ENCODE measurements at places on chromosomes 2 and 18.

DNA sequence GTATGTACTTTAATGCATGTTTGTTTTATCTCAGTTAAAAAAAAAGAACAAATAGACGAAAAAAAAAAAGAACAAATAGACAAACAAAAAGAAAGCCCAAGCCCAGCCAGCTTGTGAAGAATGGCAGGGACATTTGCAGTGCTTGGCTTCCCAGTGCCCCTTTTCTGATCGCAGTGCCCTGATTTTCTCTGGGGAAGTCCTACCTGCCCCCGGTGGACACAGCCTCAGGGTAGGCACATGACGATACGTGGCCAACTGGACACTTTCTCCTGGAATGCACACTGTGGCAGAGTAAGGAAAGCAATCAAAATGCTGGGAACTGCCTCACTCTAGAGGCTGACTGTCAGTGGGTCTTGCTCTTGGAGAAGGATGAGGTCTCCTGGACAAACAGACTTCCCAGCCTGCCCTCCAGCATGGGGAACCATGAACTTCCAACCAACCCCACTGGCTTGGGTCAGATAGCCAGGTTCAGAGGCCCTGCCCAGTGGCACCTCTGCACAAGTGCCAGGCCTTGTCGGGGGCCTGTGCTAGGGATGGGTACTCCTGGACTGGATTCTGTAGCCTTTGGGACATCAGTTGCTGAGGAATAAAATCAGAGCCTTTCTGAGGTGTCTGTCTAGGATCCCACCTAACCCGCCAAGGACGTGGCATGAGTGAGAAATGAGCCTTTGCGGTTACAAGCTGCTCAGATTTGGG lies 76.7 kb downstream of the INHBB start:
- DNase-seq, result no peak

- DNase-seq, result no peak
Observed at GRCh38 chr2:9800975-9801726, 42.1 kb upstream of the TAF1B start.

GRCh38 chr2:133197156-133197555 lies 371.1 kb downstream of the NCKAP5 start:
- DNase-seq, result no peak

DNA sequence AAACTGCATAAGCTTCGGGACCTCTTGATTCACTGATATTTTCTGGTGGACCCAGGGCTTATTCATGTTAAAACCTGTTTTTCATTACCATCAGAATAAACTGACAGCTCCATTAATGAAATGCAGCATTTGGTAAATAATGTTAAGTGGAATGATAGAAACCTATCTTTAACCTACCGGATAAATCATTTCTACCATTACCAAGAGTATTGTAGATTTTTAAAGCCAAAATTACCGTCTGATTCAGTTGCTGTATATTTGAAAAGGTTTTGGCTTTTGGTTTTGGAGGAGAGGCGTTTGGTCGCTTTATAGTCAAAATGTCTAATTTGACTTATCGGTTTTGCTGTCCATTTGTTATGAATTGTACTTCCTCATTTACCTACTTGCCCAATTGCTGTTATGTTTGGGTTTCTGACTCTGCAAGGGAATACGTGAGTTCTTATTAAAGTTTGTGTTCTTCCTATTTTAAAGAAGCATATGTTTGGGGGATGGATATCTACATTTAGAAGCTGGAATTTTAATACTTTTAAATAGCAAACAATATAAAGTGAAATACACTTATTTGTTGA lies 1.0 kb upstream of the CUL3 start:
- DNase-seq, result peak; percentile 17

DNA sequence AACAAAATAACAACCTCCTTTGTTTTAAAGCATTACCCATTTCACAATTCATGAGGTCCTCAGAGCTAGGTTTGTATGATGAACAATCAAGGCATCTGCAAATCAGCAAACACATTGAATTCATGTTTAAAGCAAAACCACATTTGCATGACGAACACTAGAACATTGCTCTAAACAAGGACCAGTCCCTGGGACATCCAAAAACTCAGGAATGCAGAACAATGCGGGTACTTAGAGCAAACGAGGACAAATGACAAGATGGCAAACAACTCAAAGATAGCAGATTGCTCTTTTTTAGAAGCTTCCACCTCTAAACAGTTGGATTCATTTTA lies 45.7 kb upstream of the RALBP1 start:
- no peak for DNase-seq

DNA sequence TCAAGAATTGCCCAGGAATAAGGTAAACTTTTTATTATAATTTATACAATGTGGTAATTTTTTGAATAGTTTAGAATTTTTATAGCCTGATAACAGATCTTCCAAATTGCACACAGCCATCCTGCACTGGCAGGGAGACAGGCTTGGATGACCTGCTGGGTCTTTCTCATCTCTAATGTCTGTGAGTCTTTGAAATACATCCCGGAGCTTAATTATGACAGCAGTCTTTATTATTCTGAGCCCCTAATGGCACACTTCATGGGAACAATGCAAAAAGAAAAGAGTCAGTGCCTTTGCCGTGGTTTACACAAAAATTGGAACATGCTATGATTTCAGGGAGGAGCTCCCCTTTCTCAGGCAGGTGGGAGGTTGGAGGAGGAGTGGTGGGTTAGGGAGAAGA lies 71.0 kb downstream of the TMEM182 start:
- no peak for DNase-seq

GRCh38 chr2:30147196-30147714 lies 448 bp downstream of the YPEL5 start:
- DNase-seq, result no peak

DNA sequence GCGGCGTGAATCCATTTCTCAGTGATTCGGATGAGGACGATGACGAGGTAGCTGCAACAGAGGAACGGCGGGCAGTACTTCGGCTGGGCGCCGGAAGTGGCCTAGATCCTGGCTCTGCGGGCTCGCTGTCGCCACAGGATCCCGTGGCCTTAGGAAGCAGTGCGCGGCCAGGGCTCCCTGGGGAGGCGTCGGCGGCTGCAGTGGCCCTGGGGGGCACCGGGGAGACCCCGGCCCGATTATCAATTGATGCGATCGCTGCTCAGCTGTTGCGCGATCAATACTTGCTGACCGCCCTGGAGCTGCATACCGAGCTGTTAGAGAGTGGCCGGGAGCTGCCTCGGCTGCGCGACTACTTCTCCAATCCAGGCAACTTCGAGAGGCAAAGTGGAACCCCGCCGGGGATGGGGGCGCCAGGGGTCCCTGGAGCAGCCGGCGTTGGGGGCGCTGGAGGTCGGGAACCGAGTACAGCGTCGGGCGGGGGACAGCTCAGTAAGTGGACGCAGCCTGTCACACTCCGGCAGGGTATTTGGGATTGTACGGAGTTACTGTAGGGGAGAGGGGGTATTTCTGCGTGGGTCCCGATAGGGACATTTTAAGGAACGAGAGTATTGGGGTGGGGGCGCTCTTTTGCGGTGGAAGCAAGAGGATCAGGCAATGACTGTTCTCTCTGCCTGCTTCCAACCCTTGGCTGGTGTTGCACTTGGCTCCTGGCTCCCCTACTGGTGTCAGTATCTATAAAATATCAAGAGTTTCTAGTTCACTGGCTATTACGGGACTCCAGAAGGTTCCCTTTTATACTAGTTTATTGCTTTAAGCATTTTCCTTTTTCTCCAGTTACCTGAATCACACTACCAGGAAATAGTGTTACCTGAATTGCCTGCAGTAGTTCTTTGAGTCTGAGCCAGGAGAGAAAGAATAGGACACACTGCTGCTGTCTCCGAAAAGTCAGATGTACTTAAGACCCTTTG lies 772 bp downstream of the RELCH start:
- DNase-seq, result peak; percentile 67

DNA sequence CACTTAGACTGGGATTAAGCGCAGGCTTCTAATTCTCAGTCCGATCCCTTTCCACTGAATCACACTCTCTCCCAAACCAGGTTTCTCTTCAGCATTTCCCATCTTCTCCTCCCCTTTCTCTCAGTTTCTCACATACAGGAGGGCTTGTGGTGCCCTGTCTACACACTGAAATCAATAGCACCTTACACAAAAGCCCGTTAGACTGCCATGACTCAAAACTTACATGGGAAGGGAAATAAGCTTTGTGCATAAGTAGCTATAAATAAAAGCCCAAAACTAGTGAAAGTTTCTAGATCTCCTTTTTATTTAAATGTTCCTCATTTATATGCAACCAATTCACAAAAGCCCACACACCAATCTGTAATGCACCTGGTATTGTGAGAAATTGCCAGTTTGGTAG lies 318.4 kb downstream of the TXNL1 start:
- no peak for DNase-seq

DNA sequence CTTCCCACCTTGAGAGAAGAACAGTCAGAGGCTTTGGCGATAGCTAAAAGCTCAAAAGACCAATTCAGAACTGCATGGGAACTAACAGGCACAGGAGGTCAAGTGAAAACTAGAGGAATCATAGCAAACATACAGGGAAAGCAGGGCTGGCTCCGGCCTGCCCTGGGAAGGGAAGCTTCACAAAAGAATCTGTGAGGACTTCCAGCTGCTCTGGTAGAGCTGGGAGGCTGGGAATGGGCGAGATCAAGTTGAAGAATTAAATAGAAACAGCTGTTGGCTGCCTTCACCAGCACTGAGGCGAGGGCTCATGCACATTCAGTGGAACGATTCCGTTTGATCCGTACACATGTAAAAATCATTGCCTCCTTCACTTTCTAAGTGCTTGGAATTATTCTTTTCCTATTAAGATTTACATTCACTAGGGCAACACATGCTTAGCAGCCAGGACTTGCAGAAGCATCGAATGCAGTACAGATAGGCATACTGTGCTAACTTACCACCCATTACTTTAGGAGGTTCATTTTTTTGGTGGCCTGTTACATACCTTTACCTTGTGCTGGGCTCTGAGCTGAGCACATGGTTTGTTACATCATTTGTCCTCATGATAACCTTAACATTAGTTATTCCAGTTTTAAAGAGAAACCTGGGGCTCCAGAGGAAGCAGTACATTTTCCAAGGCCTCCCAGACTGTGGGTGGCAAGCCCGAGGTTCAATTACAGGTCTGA lies 125.4 kb upstream of the RNF152 start:
- DNase-seq, result no peak

- no peak for DNase-seq
Observed at GRCh38 chr2:178345951-178346350, 105.0 kb downstream of the PRKRA start.

DNA sequence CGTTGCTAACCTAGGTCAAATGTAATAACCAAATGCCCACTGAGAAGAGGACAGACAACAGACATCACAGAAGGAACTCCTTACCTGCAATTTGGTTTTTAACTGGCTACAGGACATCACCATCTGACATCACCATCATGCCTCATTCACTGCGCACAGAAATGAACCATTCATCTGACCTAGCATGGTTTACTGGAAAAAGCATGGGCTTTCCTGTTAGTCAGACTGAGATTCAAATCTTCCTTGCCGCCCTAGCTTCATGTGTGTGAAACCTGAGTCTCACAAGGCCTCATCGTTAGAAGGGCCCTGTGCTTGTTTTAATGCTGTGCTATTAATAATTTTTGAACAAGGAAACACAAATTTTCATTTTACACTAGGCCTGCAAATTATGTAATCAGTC lies 1.1 kb upstream of the HIBCH start:
- DNase-seq, result no peak

- peak; percentile 85 for DNase-seq
Observed at GRCh38 chr18:30748541-30748940, 294.0 kb downstream of the DSC3 start.

DNA sequence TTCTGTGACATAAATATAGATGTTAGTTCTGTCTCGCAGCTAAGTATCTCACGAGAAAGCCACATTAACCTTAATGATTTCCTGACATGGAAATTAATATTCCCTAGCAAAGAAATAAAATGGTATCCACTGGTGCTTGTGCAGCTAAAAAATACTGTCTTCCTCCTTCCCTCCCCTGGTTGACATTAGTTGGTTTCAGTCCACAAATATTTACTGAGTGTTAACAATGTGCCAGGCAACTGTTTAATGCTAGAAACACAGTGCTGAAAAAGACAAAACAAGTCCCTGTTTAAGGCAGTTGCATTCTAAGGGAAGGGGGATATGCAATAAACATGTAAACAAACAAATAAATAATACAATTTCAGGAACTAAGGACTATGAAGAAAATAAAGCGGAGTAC lies 44.2 kb upstream of the VPS54 start:
- DNase-seq, result no peak

- DNase-seq, result no peak
Observed at GRCh38 chr2:20165677-20166509, 59.0 kb downstream of the SDC1 start.

DNA sequence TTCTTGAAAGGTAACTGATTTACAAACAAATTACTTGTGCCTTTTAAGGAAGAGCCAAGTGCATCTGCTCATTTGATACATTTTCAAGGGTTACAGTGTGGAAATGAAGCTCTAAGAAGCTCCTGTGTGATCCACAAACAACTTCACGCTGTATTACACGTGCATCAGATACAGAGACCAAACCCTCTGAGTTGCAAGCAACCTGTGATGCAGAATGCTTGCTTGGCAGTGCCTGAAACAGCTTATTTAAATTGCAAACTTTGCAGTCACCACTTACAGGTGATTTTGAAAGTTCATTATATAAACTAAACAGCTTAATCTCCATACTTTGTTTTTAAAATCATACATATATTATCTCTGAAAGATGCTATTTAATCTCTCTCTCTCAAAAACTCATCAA lies 50.1 kb downstream of the ZEB2 start:
- no peak for DNase-seq

DNA sequence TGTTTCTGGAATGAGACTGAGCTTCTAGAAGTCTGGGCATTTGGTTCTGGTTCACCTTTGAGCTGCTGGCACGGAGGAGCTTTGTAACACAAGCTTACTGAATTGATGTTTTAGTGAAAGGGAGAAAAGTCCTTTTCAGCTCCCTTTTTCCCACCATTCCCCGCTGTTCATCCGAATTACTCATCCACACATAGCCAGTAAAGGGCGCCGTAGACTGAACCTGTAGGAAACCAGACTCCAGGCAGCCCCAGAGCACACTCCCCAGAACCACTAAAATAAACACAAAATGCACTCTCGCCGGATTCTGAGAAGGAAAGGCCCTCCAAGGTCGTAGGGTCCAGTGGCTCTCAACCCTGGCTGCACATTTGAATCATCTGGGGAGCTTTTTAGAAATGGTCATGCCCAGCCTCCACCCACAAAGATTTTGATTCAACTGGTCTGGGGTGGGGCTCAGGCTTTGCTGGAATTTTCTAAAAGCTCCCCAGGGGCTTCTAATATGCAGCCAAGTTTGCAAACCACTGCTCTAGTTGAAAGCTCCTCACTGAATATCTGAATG lies 29.6 kb downstream of the TCF7L1 start:
- DNase-seq, result no peak

- DNase-seq, result no peak
Observed at GRCh38 chr2:157526070-157526469, 82.2 kb upstream of the CYTIP start.

GRCh38 chr2:230925443-230925878 lies 419 bp upstream of the GPR55 start:
- no peak for DNase-seq

- no peak for DNase-seq
Observed at GRCh38 chr18:63368611-63369010, 1.6 kb upstream of the KDSR start.

DNA sequence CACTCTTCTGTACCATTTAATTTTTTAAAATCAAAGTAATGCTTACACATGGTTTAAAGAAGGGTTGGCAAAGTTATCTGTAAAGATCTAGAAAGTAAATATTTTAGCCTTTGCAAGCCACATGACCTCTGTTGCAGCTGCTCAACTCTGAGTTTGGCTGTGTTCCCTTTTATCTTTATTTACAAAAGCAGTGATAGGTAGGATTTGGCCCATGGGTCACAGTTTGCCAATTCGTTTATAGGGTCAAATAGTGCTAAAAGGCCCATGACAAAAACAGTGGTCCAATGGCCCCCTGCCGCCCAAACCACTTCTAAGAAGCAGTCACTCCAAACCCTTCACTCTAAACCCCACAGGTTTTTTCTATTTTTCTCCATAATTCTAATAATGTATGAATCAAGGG lies 124.8 kb downstream of the PARD3B start:
- no peak for DNase-seq
